ENCODE measurements at places on chromosomes 4 and X.

GRCh38 chr4:4875147-4875546 is 15.7 kb downstream of the MSX1 start:
- no peak for DNase-seq

GRCh38 chrX:24987731-24988130 is 28.0 kb downstream of the ARX start:
- no peak for DNase-seq

DNA sequence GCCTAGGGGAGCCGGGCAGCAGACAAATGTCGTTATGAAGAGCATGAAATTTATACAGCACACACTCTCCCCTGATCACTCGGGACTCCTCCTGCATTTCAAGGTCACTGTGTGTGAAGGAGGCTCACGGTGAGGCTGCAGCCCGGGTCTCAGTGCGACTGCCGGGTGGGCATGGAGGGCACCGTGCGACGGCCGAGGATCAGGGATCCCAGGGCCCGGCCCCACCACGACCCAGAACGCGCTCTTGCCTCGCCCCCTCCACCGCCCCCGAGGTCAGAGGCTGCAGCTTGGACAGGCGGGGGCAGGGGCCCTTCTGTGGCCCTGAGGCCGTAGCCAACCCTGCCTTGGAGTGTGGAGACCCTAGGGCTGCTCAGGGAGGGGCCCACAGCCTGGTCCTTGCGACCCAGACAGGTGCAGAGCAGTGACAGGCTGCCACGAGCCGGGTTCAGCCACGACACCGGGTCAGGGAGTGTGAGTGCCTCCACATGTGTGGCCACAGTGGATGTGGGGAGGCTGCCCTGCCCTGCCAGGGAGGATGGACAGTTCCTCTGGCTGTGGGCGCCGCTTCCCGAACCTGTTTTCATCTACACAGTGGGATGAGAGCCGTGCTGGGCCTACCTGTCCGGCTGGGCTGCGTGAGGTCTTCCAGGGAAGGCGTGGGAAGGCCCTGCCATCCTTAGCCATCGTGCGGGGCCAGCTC is 89.3 kb upstream of the NKX1-1 start:
- DNase-seq: no peak

- no peak for DNase-seq
These were observed 255.6 kb downstream of the DHX15 start for GRCh38 chr4:24328711-24329110.

DNA sequence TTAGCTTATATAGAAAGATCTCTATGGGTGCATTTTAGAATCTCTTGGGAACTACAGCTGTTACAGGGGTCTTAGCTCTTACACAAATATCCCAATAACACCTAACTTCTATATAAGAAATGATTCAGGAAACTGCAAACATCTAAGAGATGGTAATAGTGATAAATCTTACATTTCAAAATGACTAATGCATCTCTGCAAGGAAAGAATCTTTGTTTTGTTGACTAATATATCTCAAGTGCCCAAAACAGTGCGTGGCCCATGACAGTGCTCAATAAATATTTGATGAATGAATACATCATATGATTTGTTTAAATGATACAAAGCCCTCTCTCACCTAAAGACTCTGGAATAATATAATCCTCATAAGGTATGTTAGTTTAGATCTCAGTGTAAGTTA is 47.5 kb downstream of the CENPE start:
- DNase-seq: no peak

DNA sequence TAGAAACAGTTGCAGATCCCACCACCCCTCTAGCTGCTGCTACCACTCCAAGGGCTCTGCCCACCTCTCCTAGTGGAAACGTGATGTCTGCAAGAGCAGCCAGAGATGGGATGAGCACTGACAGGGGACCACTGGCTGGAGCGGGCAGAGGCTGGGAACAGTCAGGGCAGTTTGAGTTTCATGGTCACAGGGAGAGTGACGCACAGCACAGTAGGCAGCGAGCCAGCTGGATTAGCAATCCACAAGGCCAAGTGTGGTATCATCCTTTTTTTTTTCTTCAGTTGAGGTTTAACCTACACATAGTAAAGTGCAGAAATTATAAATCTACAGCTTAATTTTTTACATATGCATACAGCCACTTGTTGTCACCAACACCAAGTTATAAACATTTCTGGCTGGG is 6.4 kb upstream of the SCML2 start:
- DNase-seq: no peak

DNA sequence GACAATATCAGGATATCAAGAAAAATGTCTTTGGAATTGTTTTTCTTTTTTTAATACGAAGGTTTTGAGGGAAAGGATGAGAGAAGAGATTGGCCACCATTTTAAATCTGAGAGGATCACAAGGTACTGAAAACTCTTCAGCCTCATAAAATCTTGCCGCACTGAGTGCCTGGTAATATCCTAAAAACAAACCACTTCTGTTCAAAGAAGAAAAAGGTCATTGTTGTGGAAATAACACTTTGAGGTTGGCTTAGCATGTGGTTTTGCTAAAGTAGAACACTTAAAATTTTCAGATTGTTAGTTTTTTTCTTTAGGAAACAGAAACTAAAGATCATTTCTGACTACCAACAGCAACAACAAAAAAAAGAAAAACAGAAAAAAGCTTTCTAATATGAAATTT is 1.0 kb upstream of the CLDN22 start:
- DNase-seq: no peak

GRCh38 chr4:83214079-83214478 is 70.5 kb downstream of the COQ2 start:
- DNase-seq: no peak

DNA sequence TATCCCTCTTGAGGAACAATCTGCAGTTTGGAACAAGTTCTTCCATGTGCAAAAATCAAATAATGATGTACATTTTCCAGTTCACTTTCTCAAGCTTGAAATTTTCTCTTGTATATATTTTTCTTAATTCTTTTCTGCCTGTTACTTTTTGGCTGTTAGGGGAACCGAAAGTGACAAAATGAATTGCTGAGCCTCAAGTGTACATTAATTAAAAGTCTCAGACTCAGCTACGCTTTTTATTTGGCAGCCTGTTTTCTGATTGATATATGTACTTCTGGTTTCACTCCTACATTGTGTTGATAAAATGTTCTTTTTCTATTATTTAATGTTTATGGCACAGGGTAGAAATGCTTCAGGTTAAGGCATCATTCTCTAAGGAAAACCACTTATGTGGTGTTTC is 999.5 kb downstream of the PDHA2 start:
- DNase-seq: no peak

DNA sequence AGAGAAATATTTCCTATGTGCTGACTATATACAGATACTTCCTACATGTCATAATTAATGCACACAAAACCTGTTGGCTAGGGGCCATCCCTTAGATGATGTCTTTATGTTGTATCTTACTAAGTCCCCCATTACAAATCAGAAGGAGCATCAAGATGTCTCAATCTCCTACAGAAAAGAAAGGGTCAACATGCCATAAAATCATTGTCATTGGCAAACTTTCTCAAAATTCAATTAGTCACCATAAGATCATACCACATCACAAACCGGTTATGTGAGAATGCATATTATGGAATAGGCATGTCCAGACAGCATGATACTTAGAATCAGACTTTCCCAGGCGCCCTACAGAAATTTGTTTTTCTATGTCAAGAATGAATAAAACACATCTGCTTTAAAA is 175.2 kb upstream of the TET2 start:
- DNase-seq: no peak

- no peak for DNase-seq
These were observed 97.3 kb upstream of the NOCT start for GRCh38 chr4:138918169-138918869.

DNA sequence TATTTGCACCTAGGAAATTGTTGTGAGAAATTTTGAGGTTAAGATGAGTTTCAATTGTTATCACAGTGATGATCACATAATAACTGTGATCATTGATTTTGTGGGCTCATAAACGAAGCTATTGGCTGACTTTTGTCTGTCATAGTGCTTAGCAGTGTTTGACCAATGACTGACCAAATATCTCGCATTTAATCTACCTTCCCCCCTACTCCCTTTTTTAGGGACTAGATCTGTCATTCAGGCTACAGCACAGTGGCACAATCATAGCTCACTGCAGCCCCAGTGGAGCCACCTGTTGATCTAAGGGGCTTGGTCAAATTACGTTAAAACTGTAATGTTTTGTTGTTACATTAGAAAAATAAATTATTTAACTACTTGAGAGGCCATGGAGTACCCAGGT is 1.5 kb downstream of the FUNDC2 start:
- no peak for DNase-seq

DNA sequence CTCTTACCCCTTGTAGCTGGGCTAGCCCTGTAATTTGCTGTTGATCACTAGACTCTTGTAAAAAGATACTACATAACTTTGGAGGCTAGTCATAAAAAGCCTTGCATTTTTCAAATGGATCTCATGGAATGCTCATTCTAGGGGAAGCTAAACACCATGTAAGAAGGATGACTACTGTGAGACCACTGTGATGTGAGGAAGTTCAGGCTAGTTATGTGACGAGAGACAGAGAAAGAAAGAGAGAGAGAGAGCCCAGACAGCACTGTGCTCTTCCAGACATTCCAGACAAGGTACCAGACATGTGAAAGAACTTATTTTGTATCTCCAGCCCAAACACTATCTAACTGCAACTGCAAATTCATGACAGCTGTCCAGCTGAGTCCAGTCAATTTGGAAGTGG is 404.6 kb upstream of the PITX2 start:
- no peak for DNase-seq

DNA sequence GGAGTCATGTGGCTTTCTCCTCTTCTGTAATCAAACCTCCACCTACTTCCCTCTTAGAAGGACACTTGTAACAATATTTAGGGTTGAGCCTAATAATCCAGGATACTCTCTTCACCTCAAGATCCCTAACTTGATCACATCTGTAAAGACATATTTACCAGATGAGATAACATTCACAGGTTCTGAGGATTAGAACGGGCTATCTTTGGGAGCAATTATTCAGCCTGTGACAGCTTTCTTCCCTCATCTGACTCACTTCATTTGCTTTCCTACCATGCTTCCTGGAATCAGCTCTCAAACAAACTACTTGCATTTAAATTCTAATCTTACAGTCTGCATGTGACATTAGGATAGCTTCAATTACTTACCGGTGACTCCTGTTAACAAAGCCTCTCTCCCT is 133.5 kb upstream of the NDST3 start:
- no peak for DNase-seq

DNA sequence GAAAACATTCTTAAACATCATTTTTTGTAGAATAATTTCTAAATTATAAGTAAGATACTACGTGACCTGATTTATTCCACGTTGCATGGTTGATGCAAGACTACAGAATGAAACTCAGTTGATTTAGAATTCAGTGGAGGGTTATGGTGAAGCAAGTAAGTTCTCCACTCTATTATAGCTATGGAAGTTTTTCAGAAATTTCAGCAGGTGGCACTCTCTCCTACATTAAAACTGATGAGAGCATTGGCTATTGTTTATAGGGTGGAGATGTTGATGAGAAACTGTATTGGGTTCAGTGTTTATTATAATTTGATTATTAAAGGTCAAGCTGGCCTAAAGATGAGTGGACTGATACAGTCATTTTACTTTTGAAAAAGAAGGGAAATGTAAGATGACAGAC is 88.0 kb downstream of the FNIP2 start:
- no peak for DNase-seq

DNA sequence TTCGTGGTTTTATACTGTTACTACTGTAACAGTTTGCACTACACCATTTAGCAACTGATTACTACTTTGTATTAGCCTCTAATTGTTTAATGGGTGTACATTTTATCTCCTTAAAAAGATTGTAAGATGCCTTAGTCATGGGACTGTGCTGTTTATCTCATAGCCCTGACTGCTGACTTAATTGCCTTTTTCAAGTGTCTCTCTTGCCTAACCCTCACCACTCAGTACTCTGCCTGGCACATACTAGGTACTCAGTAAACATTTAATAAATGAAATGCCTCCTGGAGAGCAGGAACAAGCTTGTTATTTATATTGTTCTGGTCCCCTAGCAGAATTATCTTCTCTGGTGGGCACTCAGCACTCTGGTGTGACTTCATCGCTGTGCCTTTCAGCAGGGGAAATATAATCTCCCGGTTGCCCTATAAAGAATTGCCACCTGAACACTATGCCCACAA is 1.7 kb upstream of the STIM2 start:
- DNase-seq: no peak

- no peak for DNase-seq
These were observed 610.4 kb downstream of the BCOR start for GRCh38 chrX:39487166-39487968.

DNA sequence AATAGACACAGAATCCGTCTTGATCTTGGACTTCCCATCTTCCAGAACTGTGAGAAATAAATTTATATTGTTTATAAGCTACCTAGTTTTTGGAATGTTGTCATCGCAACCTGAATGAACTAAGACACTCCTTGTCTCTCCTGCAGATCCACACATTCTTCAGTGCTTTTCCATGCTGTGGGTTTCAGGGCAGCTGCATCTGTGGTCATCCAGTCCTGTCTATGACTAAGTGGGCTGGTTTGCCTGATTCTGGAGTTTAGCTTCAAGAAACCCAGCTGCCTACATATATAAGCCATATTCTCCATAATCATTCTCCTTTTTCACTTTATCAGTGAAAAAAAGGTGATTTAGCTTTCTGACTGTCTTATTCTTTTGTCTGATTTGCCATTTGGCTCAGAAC is 170.3 kb upstream of the KIT start:
- no peak for DNase-seq

- DNase-seq: no peak
These were observed 959.2 kb downstream of the FAM133A start for GRCh38 chrX:94633237-94633636.

- no peak for DNase-seq
These were observed 119.2 kb upstream of the EDNRA start for GRCh38 chr4:147361726-147362125.

DNA sequence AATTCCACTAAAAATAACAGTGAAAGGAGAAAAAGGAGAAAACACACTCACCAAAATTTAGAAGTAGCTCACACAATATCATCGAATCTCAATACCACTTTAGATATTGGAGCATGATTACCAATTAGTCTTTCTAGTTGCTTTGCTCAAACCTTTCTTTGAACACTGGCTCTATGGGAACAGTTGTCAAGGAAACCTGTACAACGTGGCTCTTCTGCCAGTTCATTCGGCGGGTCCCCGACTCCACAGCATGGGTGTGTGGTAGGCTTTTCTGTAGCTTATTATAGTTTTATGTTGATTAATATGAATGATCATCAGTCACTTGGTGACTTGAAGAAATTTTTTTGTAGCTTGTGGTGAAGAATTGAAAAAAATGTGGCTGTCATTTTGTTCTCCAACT is 50.2 kb upstream of the TMEM150C start:
- no peak for DNase-seq

DNA sequence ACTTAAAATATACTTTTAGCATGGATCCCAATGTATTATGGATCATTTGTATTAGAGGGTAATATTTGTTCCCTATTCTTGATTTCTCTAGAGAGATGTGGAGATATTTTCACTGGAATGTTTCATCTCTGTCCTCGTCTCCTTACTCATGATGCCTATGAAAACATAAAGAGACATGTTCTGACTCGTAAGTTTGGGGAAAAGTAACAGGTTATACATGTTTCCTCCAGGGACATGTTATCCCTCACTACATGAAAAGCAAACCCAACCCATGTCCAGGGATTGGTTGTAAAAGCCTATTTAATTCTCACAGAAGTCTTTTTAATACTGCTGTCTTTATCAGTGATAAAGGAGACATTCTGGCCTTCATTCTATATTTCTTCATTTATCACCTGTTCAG is 621.4 kb downstream of the GABRG1 start:
- DNase-seq: no peak

GRCh38 chrX:96987228-96987627 is 103.5 kb downstream of the RPA4 start:
- DNase-seq: no peak

- DNase-seq: no peak
These were observed 571 bp downstream of the TLR6 start for GRCh38 chr4:38856046-38856445.

GRCh38 chrX:153766098-153766817 is 2.2 kb downstream of the PLXNB3 start:
- DNase-seq: no peak

Measured in right forelimb (tissue), 1 donor.